ENCODE measurements at places on chromosomes 5 and 9.

- DNase-seq = no peak
These were observed 125.6 kb downstream of the LPAR1 start for GRCh38 chr9:110912419-110913291.

- no peak for DNase-seq
These were observed 221.6 kb downstream of the ACTL7B start for GRCh38 chr9:108634204-108634603.

GRCh38 chr5:52738095-52738506 is 49.6 kb upstream of the ITGA1 start:
- no peak for DNase-seq

DNA sequence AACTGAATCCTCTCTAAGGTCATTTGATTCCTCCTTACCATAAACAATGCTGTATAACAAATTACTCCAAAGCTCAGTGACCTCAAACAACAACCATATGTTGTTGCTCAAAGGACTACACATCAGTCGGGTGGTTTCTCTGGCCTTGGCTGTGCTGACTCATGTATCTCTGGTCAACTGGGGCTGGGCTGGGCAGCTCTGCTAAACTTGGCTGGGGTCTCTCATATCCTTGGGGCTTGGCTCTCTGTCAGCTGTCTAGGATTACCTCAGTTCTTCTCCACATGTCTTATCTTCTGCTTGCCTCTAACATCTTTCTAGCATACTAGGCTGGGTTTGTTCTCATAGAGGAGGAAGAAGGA is 86.4 kb downstream of the GALNT10 start:
- peak; percentile 93 for DNase-seq

DNA sequence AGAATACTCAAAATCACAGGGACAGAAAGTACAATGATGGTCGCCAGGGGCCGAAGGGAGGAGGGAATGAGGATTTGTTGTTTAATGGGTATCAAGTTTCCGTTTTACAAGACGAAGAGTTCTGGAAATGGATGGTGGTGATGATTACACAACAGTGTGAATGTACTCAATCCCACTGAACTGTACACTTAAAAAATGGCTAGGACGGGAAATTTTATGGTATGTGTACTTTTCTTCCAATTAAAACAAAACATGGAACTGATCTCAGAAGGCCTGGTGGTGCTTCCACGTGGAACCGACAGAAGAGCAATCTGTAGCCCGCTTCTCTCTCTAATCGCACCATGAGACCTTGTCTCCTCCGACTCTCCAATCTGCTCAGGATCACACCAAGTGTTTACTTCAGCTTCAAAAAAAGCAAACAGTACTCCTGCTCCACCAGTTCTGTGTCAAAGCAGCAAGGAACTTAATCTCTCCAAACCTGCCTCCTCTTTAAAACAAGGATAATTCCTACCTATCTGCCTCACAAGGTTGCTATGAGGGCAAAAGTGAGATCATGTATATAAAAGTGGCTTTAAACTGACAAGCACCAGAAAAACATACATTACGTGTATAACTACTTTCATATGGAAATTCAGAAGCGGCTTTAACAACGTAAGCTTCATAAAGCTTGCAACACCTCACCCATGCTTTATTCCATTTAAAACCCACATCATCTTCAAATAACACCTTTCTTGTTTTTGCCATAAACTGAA is 2.1 kb downstream of the ECPAS start:
- DNase-seq = peak; percentile 32

Data from astrocyte of the spinal cord (primary cell).